CD4-positive, CD25-positive, alpha-beta regulatory T cell (primary cell): ENCODE measurements at places on chromosomes 2 and 18.

DNA sequence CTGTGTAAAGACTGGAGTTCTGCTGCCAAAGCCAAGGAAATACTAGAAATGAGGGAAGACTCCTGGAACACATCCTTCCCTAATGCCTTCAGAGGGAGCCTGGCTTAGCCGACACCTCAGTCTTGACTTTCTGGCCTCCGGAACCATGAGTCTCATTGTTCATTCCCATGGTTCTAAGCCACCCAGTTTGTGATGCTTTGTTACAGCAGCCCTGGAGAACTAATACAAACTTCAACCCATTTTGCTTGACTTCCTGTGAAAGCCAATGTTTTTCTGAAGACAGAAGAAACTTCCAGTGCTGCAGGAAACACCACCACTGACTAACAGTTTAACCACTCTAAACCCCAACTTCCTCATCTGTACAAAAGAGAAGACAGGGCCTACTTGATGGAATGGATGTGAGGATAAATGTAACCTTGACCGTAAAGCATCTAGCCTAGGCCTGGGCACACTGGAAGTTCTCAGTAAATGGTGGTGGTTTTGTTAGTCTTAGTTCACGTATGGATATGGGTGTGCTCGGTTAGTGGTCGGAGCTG, 85.9 kb upstream of the RFX8 start:
- no peak for DNase-seq
- H3K27me3 ChIP-seq = no peaks in the 10 kb centered on the region
- no peak overlapping the region for H3K27ac ChIP-seq
- peak overlapping the region; percentile 38 for H3K4me3 ChIP-seq
- H3K4me1 ChIP-seq = peaks cover 15% of the 10 kb centered on the region

- DNase-seq = no peak
- H3K36me3 ChIP-seq = no peaks in the 10 kb centered on the region
- H3K4me1 ChIP-seq = no peaks in the 10 kb centered on the region
- H3K27me3 ChIP-seq = no peaks in the 10 kb centered on the region
Observed at GRCh38 chr2:236859908-236860307, 225.8 kb upstream of the COPS8 start.

DNA sequence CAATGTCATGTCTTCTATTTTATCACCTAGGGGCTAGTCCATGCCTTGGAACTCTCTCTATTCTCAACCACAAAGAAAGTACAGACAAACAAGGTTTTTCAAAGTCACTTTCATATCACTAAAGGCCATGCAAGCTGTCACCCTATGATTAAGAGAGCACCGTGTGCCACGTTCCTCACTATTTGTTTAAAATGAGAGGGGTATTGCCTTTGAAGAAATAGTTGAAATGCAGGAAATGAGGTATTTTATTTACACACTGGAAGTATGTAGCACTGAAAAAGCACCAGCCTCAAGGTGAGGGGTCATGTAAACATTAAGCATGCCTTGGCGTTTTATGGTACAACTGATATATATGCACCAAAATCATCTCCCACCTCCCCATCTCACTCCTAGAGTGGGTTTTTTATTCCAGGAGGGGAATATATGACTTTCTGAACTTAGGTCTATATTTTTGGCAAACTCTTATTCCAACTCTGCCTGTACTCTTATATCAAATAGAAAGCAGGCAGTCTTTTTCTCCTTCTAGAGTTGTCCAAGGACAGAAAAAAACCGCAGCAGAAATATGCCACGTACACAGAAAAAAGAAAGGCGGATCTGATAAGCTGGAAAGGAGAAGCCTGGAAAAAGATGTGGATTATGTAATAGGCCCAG, 53.5 kb downstream of the VSNL1 start:
- H3K4me3 ChIP-seq = no peak overlapping the region
- no peak for DNase-seq
- H3K36me3 ChIP-seq = no peaks in the 10 kb centered on the region
- no peaks in the 10 kb centered on the region for H3K4me1 ChIP-seq
- no peaks in the 10 kb centered on the region for H3K27me3 ChIP-seq

GRCh38 chr2:173749315-173749714, 215.9 kb downstream of the SP3 start:
- no peak overlapping the region for H3K4me3 ChIP-seq
- DNase-seq = no peak
- H3K4me1 ChIP-seq = no peaks in the 10 kb centered on the region
- H3K36me3 ChIP-seq = no peaks in the 10 kb centered on the region
- H3K27ac ChIP-seq = no peak overlapping the region
- H3K27me3 ChIP-seq = peaks cover 4% of the 10 kb centered on the region

- H3K27ac ChIP-seq = no peak overlapping the region
- no peaks in the 10 kb centered on the region for H3K36me3 ChIP-seq
- DNase-seq = no peak
- no peaks in the 10 kb centered on the region for H3K27me3 ChIP-seq
Observed at GRCh38 chr2:104690255-104690984, 163.5 kb upstream of the POU3F3 start.

DNA sequence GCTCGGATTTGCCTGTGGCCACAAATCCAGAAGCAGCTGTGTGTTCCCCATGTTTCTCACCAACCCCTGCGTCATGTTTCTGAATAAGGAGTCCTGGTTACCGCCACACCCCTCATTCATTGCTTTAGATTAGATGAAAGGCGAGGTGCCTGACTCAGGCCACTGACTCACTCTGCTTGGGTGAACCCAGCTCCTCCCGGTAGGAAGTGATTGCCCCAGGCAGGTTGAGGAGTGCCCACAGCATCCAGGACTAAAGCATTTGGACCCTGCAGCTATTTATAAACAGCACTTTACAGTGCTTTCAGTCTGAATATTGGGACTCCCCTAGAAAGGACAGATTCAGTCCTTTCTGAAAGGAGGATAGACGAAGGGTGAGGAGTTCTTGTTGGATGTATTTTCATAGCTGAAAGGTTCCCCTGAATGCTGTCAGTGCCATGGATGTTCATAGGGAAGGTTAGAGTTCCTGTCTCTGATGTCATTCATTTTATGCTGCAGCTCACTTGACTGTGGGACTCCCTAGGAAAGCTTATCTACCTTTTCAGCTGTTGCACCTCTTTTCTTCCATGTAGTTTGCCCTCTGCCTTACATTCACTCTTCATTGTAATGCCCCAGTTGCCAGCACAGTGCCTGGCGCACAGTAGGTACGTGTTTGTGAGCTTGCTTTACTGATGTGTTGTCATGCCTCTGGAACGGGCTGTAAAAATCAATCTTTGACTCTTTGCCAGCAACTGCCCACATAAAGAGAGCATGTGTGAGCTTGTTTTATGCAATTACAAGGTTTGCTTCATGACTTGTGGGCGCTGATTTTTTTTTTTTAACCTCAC, 14.9 kb downstream of the ITGA6 start:
- no peaks in the 10 kb centered on the region for H3K36me3 ChIP-seq
- no peak for DNase-seq
- no peak overlapping the region for H3K27ac ChIP-seq
- peaks cover 75% of the 10 kb centered on the region for H3K4me1 ChIP-seq

GRCh38 chr2:191845248-191845715, 1.6 kb downstream of the CAVIN2 start:
- no peak for DNase-seq
- no peaks in the 10 kb centered on the region for H3K4me1 ChIP-seq
- no peaks in the 10 kb centered on the region for H3K36me3 ChIP-seq
- peaks cover 11% of the 10 kb centered on the region for H3K27me3 ChIP-seq
- no peak overlapping the region for H3K27ac ChIP-seq
- H3K4me3 ChIP-seq = no peak overlapping the region

DNA sequence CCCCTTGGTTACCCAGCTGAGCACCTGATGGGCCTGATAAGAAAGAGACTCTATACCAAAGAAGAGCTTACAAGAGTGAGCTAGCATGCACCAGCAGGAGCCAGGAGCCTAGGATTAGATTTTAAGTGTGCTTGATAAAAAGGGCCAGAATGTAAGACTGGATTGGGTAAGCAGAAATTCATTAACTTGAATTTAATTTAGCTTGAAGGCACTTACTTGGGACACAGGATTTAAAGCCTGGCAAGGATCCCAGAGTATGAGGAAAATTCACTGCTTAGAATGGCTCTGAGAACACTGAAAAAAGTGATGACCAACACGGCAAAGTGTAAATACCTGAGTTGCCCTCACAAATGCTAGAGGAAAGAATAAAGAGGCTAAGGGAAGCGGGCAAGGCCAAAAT, 91.3 kb upstream of the RBBP8 start:
- H3K4me3 ChIP-seq = no peak overlapping the region
- no peak overlapping the region for H3K27ac ChIP-seq
- peaks cover 16% of the 10 kb centered on the region for H3K4me1 ChIP-seq
- no peak for DNase-seq
- H3K27me3 ChIP-seq = no peaks in the 10 kb centered on the region
- H3K36me3 ChIP-seq = no peaks in the 10 kb centered on the region

DNA sequence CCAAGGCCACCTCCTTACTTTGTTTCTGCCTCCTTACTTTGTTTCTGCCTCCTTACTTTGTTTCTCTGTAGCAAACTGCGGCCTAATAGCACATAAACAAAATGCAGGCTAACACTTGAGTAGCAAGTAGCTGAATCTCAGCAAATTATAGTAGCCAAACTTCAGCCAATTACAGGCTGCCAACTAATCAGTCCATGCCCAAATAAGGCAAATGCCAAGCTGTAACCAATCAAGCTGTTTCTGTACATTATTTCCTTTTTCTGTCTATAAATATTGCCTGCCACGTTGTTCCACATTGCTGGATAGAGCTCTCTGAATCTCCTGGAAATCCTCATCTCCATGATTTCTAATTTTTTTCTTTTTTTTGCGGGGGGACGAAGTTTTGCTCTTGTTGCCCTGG, 28.7 kb upstream of the FRZB start:
- H3K4me3 ChIP-seq = no peak overlapping the region
- no peaks in the 10 kb centered on the region for H3K27me3 ChIP-seq
- H3K27ac ChIP-seq = no peak overlapping the region
- no peaks in the 10 kb centered on the region for H3K36me3 ChIP-seq

DNA sequence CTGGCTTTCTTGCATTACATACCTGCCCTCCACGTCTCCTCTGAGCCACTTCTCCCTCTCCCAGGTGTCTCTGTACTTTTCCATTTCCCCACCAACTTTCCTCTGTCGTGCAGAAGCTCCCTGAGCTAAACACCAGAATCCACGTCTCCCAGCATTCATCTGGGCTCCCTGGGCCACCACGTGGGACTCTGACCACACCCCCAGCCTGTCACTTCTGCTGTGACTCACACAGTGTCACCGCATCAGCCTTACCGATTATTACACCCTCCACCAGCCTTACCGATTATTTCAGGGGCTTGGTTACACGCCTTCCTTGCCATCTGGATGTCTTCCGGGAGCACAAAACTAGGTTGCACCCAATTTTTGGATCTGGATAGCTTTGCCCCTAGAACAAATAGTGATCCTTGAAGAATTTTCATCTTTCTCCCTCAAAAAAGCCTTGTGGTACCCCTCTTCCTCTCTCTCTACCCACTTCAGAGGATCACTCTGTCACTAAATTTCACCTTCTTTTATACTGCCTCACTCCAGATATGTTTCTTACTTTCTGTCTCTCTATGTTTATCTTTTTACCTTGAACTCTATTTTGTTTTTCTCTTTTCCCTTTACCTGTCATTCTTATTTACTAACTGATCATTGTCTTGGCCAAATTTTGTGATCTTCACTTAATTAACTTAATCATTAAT, 136.9 kb upstream of the CAB39 start:
- no peak overlapping the region for H3K27ac ChIP-seq
- no peaks in the 10 kb centered on the region for H3K27me3 ChIP-seq
- H3K4me3 ChIP-seq = no peak overlapping the region
